ENCODE measurements at places on chromosomes 4 and X.

- no peak for DNase-seq
Measured at GRCh38 chr4:139898293-139898692, 232.7 kb downstream of the MGST2 start.

GRCh38 chr4:150938417-150938816 is 76.7 kb downstream of the LRBA start:
- no peak for DNase-seq

GRCh38 chr4:102503301-102503746 is 2.2 kb downstream of the NFKB1 start:
- no peak for DNase-seq

GRCh38 chrX:41827886-41828285 is 95.5 kb downstream of the CASK start:
- no peak for DNase-seq

DNA sequence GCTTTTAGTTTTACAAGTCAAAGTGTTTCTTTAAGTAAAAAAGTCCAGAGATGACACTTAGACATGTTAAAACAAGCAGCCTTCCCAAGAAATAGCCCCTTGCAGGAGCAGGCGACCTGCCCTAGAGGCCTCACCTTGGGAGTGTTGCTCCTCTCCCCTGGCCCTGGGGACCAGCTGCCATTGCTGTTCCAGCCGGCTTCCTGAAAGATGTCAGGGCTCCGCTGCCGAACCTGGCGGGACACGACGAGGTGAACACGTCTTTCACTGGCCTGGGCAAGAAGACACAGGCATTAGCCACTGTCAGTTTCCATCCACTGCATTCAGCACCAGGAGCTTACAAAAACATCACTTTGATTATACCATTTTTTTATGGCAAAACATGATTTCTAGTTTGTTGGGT is 104.1 kb downstream of the FIP1L1 start:
- no peak for DNase-seq

DNA sequence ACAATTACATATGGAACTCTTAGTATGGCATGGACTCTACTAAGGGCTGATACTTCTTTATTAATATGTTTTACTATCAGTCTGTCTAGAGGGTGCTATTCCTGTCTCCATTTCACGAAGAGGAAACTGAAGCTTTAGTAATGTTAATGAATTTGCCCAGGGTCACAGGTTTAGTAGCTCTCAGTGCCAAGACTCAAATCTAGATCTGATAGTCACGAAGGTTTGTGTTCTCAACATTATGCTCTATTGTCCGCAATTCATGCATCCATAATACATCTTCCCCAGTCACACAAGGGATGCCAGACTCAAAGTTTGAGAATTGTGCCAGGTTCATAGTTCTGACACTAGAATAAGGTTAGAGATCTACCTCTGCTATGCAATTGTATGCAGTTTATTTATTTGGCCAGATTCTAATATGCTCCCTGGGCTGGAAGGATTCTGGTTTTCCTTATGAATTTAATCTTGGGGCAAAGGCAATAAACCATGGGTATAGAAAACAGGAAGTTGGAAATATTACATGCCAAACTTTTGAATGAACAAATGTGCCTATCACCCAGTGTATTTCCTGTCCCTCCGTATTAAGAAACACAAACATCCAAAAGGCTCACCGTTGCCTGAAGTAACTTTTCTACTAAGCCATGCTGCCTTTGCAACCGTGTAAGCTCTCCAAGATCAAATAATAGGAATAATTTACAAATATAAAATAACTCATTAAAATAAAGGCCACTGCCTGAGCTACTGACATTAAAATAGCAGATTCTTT is 478.5 kb downstream of the INPP4B start:
- no peak for DNase-seq

- DNase-seq = no peak
Measured at GRCh38 chr4:26529479-26529878, 39.2 kb upstream of the CCKAR start.
